ENCODE measurements at places on chromosomes 5 and 9. TPM values are rescaled to one million over a fixed set of nuclear protein-coding genes. Genes with fewer than 3 reads are reported as not detected.

The GPX3 gene
- 2,012 TPM for total RNA-seq

The CRB2 gene
- 0.17 TPM for total RNA-seq

The WDR31 gene
- total RNA-seq, result 7.5 TPM

DNA sequence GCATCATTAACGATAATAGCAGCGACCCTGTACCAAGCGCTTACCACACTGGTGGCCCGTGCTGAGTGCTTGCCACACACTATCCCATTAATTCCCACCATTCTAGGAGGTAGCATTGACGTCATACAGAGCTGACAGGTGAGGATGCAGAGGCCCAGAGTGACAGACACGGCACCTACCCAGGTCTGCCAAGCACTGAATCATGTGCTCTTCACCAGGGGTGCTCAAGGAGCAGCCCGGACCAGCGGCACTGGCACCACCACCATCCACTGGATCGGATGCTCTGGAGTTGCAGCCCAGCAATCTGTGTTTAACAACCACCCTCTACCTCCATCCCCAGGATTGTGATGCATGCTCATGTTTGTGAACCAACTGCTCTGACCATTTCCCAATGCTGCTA, 3.4 kb downstream of the TNIP1 start:
- DNase-seq, result no peak

DNA sequence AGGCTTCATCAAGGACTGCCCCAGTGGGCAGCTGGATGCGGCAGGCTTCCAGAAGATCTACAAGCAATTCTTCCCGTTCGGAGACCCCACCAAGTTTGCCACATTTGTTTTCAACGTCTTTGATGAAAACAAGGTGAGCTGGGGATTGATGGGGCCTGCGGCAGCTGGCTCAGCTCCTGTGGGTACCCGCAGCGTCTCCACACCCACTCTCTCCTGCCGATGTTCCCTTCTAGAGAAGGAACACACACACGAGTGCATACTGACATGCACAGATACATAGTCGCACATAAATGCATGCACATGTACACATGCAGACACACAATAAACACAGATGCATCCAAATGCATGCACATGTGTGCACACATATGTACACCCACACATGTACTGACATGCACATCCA, 45.6 kb downstream of the NCS1 start:
- no peak for DNase-seq

GRCh38 chr9:80156756-80157472, 585.1 kb downstream of the TLE4 start:
- DNase-seq, result no peak

GRCh38 chr5:168169791-168170190, 121.7 kb upstream of the WWC1 start:
- no peak for DNase-seq

- no peak for DNase-seq
These were observed 223.0 kb downstream of the PJA2 start for GRCh38 chr5:109186759-109187158.

DNA sequence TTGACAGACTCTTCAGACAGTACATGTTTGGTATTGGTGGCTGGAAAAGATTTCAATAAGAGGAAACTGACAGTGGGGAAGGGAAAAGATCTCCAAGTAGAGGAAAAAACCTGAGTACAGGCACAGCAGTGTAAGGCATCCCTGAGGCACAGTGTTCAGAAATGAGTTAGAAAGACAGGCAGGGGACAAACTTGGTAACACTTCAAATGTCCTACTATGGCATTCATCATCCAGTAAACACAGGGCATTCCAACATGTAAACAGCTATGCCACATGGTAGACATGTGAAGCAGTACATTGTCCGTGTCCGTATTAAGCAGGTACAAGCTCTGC, 45.0 kb upstream of the NR5A1 start:
- no peak for DNase-seq

GRCh38 chr9:87888501-87888900, 5.8 kb downstream of the SPATA31E1 start:
- no peak for DNase-seq

- no peak for DNase-seq
These were observed 7.4 kb upstream of the DAPK1 start for GRCh38 chr9:87490225-87490624.

GRCh38 chr9:36416890-36417289, 16.8 kb upstream of the RNF38 start:
- DNase-seq, result peak; percentile 54

DNA sequence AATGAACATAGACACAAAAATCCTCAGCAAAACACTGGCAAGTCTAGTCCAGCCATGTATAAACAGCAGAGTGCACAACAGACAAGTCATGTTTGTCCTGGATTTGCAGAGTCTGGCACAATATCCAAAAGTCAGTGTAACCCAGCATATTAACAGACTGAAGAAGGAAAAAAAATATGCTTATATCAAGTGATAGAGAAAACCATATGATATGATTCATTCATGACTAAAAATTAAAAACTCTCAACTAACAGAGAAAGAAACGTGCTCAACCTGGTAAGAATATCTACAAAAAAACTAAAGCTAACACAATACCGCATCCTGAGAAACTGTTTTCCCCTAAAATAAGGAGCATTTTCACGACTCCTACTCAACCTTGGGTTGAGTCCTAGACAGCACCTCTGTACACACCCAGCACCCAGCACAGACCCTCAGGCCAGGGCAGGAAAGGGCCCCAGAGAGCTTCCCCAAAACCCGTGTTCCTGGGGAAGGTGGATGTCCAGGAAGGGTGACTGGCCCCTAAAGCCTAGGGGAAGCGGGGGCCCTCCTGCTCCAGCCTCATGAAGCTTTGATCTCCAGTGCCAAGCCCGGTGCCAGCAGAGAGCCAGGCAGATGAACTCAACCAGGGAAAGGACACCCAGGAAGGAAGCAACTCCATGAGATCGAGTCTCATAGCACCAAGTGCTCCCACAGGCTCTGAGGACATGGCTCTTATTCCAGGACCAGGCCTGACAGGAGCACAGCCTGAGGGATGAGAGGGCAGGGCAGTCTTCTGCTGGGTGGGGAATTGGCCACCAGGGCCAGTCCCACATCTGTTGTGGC, 38.9 kb downstream of the ADAMTS2 start:
- no peak for DNase-seq

The CHSY3 gene
- total RNA-seq, result 2.4 TPM

DNA sequence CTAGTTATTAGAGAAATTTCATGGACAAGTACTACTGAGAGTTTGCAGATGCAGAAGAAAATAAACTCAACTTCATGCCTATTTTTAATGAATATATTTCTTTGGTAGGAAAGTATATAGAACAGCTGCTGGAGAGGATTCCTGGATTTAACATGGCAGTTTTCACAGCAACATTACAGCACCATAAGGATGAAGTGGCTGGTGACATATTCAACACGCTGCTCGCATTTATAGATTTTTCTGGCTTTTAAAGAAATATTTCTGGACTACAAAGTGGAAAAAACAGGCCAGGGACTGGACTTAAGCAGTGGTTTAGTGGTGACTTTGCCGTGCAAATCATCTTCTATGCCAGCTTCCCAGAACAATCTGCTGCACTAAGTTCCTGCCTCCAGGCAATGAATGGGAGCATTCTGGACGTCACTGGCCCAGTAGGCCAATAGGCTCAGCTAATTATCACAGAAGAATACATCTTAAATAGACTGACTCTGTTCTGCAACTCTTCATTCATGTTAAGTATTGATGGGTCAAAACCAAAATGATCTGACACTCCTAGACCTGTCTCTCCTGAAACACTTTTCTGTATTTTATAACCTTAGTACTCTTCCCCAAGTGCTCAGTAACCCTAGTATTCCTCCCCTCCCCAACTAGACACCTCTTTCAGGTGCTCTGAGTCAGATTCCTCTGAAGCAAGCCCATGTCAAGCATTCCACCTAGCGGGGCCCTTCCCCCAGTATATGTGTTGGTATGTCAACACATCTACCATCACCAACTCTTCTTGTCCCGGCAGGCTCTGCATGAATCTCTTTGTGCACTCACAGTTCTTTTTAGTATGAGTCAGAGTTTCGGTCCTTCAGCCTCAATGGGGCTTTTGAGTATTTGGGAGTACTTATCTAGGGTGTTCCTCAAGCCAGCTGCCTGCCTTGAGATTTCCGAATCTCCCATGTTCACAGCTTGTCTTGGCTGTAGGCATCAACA, 625.5 kb downstream of the CHSY3 start:
- no peak for DNase-seq

DNA sequence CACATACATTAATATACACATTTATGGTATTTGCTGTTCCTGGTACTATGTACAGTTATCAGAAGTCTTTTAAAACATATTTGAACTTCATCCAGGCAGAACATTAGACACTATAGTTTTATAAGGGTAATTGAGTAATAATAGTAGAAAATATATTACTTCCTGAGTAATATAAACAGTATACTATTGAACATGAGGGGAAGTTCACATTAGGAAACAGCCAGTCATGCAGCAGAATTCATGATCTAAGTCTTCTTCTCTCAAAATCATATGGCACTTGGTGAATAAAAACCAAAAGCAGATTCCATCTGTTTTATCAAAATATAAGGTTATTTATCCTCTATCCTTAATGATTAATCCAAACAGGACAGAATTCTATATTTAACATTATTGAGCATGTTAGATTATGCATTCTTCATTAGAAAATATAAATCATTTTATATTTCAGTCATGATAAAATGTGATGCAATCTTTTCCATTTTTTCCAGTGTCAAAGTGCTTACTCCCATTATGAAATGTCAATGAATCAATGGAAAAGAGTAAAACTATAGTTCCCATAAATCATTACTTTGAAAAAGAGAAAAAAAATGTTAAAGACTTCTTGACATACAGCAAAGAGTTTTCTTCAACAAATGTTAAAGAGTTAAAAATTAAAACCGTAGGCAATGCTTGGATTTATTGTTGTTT, 584.3 kb upstream of the TUSC1 start:
- no peak for DNase-seq
